Left ventricle myocardium inferior (tissue), 1 donor: ENCODE measurements at places on chromosomes 13 and 19. TPM values are rescaled to one million over a fixed set of nuclear protein-coding genes. Genes with fewer than 3 reads are reported as not detected.

GRCh38 chr19:1473085-1473851, 5.7 kb downstream of the C19orf25 start:
- no peak overlapping the region for H3K4me3 ChIP-seq
- H3K4me1 ChIP-seq: peaks cover 64% of the 10 kb centered on the region
- peaks cover 45% of the 10 kb centered on the region for H3K27me3 ChIP-seq
- H3K36me3 ChIP-seq: peaks cover 4% of the 10 kb centered on the region

DNA sequence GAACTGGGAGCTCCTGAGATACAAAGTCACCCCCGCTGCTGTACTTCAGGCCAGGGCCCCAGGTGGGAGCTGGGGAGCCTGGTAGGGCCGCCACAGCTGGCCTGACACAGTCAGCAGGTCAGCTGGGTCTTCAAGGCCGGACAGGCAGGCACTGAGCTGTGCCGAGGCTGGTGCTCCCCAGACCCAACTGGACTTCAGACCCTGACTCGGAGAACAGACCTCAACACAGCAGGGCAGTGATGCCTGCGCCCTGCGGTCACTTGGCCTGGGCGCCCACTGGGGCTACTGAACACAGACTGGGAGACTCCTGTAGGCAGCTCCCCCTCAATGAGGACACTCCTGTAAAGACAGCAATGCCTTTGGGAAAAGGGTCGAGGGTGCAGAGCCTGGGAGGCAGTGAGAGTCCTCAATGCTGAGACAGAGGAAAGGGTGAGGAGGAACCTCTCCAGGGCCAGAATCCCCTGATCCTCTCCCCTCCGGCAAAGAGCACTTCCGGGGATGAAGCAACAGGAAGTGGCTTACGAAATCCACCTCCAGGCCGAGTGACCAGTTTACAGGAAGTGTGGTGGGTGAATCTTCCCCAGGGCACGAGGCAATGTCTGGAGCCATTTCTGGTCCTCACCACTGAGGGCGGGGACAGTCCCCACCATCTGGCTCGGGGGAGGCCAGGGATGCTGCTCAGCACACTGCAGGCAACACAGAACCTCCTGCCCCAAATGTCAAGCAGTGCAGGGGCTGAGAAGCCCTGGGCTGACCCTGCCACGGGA, 40.8 kb upstream of the ISYNA1 start:
- no peak overlapping the region for H3K4me3 ChIP-seq
- DNase-seq: peak; percentile 82
- H3K27ac ChIP-seq: peak overlapping the region; percentile 86

DNA sequence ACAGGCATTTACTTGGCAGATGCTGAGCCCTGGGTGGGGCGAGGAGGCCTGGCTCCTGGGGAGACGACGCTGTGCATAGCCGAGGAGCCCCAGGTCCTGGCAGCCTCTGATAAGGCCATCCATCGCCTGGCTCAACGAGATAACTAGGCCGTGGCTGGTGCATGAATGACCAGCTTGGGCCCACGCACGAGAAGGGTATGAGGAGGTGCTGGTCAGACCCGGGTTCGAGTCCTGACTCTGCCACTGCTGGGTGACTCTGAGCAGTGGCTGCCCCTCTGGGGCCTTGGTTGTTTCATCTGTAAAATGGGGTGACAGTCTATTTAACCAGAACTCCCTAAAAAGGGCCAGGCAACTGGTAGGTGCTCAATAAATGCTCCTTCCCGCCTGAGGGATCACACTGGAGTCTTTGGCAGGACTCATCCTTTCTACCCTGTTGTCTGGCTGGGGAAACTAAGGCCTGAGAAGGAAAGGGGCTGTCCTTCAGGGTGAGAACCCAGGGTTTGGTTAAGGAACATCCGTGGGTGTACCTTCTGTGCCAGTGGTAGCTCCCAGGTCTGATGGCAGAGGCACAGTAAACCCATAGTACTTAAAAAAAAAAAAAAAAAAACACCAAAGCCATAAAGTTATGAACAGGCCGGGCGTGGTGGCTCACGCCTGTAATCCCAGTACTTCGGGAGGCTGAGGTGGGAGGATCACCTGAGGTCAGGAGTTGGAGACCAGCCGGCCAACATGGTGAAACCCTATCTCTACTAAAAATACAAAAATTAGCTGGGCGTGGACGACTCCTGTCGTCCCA, 8.1 kb upstream of the ARRDC2 start:
- H3K36me3 ChIP-seq: no peaks in the 10 kb centered on the region
- peaks cover 21% of the 10 kb centered on the region for H3K4me1 ChIP-seq
- peak overlapping the region; percentile 82 for H3K4me3 ChIP-seq

DNA sequence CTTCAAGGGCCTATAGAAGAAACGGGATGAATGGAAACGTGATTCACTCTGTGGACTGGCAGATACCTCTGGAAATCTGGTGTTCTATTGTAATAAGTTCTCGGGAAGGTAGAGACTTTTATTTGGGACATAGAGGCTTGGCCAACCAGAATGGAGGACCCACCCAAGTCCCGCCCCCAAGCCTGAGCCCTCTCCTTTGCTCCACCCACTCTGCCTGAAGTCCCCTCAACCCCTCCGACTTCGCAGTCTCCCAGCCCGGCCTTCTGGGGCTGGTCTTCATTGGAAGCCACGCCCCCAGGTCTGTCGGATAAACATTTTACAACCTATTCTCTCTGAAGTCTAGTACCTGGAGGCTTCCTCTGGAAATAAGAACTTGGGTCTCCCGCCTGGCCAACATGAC, 16.9 kb downstream of the FBXL12 start:
- no peaks in the 10 kb centered on the region for H3K4me1 ChIP-seq
- H3K27me3 ChIP-seq: no peaks in the 10 kb centered on the region
- H3K4me3 ChIP-seq: no peak overlapping the region
- H3K36me3 ChIP-seq: peaks cover 11% of the 10 kb centered on the region
- DNase-seq: no peak

Gene PSG3
- not detected for total RNA-seq

Gene ZNF578
- 2.4 TPM for total RNA-seq
